ENCODE measurements at places on chromosomes 5 and 9. TPM values are rescaled to one million over a fixed set of nuclear protein-coding genes. Genes with fewer than 3 reads are reported as not detected.

The PGM5 gene
- total RNA-seq = 0.57 TPM

The PCDHB16 gene
- total RNA-seq = 4.8 TPM

The CARTPT gene
- not detected for total RNA-seq

The C5orf58 gene
- total RNA-seq = not detected

The GADD45G gene
- total RNA-seq = 9.3 TPM

The DIPK1B gene
- 6.6 TPM for total RNA-seq

The PCDHGA3 gene
- 0.57 TPM for total RNA-seq

DNA sequence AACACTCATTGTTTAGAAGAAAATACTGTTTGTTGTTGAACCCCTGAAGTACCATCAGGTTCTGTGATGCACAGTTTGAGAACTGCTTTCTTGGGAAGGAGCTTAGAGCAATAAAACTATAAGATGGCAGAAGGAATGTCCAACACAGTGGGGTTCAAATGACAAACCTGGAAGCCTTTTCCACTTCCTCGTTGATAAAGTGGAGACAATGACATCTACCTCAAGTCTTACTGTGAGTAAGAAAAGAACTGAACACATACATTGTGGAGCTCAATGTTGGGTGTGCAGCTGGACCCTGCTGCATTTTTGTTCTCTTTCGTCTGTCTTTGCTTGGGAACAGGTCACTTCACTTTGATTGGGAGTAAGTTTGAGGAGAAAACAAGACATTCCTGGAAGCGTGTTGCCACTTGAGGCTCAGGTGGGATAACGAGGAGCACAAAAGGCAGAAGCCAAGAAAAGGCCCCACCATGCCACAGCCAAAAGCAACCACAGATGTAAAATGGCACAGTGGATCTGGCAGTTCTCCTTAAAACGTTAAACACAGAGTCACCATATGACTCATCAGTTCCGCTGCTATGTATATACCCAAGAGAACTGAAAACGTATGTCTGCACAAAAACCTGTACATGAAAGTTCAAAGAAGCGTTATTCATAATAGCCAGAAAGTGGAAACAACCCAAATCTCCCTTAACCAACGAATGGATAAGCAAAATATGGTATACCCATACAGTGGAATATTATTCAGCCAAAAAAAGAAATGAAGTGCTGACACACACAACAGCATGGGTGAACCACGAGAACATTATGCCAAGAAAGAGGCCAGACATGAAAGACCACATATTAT lies 42.9 kb upstream of the SUB1 start:
- DNase-seq = peak; percentile 52

- no peak for DNase-seq
Measured at GRCh38 chr5:138471052-138471361, 5.7 kb downstream of the EGR1 start.

- no peak for DNase-seq
Measured at GRCh38 chr9:131282688-131283422, 6.5 kb upstream of the FAM78A start.

DNA sequence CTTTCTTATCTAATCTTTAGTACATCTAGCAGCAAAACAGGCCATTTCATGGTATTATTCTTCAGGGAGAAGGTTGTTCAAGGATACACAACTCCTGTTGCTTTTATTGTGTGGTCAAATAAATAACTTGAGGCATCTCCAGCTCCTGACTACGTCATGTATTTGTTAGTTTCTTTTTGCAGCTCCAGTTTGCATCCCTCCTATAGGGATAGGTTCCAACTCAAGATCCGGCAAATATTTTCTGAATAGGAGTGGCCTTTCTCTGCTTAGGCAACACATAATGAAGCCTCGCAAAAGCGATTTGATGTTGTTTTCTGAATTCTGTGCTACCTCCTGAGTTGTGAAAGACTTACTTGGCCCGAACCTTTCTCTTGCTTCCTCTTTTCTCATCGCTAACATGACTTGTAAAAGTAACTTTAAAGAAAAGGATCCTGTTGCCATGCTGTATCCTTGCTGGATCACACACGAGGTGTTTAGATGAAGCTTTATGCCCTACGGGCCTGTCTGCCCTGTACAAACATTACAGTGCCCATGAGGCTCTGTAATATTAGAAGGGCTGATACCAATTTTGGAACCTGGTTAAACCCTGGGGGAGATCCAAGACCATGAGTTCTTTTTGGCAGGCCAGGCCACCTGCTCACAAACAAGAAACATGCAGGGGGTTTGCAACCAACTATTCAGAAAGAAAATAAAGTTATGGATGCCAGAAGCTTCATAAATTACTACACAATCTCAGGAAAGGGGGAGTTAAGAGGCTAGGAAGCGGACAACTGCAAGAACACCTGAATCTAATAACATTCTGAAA lies 149.8 kb upstream of the FGF10 start:
- DNase-seq = no peak
